Mucosa of descending colon (tissue), 3 donors: ENCODE measurements at places on chromosomes 1 and 21.

GRCh38 chr21:26800970-26801431 is 44.2 kb downstream of the ADAMTS1 start:
- DNase-seq = no peak

GRCh38 chr1:176754676-176755075 is 291.7 kb downstream of the PAPPA2 start:
- DNase-seq = no peak

DNA sequence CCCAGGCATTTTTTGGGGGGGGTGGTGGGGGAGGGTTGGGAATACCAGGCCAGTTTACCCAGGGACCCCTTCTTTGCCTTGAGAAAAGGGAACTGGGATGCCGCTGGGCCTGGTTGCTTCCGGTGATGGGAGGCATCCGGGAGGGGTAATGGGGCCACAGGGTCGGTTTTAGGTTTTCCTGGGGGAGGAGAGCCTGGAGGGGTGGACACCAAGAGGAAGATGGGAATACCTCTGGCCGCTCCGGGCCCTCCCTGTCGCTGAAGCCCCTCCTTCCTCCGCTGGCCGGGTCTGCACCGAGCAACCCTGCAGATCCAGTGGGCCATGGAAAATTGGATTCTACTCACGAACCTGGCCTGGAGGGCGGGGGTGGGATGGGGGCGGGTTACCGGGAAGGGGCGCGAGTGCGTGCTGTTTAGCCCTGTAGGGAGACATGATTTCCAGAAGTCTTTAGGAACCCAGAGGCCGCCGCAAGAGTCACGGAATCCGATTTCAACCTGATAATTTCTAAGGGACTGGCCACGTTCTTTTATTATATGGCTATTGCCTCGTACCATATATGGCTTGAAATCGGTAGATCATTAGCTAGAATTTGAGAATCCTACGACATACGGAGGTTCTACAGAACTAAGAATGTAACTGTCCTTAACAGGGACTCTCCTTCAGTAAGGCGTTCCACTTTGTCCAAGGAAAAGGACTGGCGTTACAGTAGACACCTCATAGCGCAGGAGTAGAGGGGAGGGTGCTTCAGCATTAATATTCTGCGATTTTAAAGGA is 749 bp downstream of the AKIRIN1 start:
- DNase-seq = peak; percentile 45

DNA sequence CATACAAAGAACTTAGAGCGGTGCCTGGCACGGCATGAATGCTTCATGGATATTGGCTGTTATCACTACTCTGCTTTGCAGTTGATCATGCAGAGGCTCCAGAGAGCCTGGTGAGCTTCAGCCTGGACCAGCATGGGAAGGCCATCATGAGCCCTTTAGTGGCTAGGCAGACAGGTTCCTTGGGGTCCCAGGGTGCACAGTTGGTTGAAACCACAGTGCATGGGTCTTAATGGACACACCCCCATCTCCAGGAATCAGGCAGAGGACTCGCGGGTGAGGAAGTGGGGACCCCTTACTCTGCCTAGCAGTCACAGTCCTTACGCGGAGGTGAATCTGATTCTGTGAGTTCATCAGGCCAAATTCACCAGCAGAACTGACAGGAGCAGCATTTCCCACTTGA is 1.1 kb downstream of the GJB5 start:
- DNase-seq = no peak
